Left ventricle myocardium superior (tissue), 1 donor: ENCODE measurements at places on chromosomes 6 and 20.

GRCh38 chr6:29531668-29532067, 27.9 kb downstream of the UBD start:
- no peak for DNase-seq

GRCh38 chr6:163094881-163095280, 319.6 kb upstream of the QKI start:
- no peak for DNase-seq

DNA sequence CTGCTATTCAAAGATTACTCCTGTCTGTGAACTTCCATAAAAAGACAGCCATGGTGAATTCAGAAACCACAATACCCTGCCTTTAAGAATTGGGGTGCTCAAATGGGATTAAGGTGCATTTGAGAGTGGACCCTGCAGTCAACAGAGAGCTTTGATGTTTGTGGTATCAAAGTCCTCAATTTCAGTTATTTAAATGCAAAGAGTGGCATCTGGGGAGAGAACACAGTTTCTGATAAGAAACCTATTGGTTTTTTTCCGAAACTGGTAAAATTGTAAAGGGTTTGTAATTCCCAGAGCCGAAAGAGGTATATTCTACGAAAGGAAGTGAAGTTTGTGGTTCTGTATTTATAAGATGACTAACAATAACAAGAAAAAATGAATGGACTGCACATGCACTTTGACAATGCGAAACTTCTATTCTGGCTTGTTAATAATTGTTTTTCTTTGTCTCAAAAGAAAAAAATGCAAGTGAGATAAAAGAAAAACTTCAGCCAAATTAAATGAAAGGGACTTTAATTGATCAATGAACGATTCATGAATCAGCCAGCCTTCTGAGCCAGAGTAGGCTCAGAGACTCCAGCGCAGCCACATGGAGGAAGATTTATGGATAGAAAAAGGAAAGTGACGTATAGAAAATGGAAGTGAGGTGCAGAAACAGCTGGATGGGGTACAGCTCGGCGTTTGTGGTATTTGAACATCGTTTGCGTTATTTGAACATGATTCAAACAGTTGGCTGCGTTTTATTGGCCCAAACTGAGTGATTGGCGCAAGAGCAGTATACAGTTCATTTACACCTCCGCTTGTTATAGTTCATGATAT, 70.5 kb upstream of the DUSP22 start:
- no peak for DNase-seq

- no peak for DNase-seq
These were observed 47.2 kb downstream of the KIF13A start for GRCh38 chr6:17940151-17940792.

- DNase-seq = no peak
These were observed 55.1 kb upstream of the LOC128125822 start for GRCh38 chr6:63517221-63517620.
